Neural crest cell (in vitro differentiated cells): ENCODE measurements at places on chromosomes 2 and 18. TPM values are rescaled to one million over a fixed set of nuclear protein-coding genes. Genes with fewer than 3 reads are reported as not detected.
A peak's percentile ranks its signal among the peaks of the same experiment; 100 is the strongest.

TMEM198 gene
- 15.7 and 16.4 TPM in 2 replicates for total RNA-seq

DNA sequence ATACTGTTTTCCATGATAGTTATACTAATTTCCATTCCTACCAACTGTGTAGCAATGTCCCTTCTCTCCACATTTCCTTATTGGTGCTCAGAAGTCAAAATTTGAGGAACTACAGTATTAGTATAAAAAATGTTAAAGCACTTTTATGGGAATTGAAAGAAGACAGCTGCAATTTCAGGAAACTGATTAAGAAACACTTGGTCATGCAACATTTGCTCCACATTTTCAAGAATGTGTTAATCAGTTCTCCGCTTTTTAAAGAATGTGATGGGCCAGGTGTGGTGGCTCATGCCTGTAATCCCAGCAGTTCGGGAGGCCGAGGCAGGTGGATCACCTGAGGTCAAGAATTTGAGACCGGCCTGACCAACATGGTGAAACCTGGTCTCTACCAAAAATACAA lies 33.6 kb upstream of the MGAT4A start:
- H3K36me3 ChIP-seq, result no peaks in the 10 kb centered on the region
- peaks cover 16% of the 10 kb centered on the region for H3K4me1 ChIP-seq
- H3K27me3 ChIP-seq, result no peaks in the 10 kb centered on the region
- DNase-seq, result no peak
- no peak overlapping the region for H3K4me3 ChIP-seq

DNA sequence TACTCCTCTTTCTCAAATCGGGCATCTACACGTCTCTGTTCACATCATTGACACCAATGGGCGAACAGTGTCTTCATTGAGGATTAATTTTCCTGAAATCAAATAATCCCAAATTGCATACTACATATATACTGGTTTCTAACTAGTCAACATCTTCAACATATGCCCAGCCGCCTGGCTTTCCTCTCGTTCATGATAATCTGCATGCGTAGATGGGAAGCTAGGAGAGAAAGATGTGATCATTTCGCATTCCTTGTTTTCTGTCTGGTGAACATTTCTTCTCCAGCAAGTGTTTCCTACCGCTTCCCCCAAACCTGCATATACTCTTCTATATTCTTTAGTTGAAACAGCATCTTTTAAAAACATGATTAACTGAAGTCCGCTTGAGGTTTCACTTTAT lies 7.4 kb downstream of the TWIST2 start:
- no peak overlapping the region for H3K4me3 ChIP-seq
- H3K27ac ChIP-seq, result no peak overlapping the region
- no peak for DNase-seq
- no peaks in the 10 kb centered on the region for H3K36me3 ChIP-seq

DNA sequence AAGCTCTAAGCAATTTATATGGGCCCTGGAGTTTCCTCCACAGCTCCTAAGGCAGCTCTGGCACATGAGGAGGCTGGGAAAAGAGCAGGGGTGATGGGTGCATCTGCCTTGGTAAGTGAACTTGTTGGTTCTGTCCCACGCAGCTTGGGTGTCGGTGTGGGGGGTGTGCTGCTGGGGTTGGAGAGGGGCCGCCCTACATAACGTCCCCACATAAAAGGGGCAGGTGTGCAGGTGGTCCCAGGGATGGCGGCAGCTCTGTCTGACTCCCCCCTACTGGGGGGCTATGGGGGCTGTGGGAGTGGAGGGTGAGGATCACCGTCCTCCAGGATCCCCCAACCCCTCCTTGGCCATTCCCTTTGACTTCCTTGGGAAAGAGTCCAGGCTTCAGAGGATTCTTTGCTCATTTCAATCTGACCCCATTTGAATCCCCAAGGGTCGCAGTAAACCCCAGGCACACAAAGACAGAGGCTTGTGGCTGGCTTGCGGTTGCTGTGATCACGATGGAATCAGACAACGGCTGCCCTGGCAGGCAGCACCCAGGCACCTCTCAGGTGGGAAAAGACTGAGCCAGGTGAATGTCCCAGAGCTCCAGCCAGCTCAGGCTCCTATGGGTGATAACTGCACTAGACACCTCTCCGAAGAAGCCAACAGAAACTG lies 34.5 kb upstream of the CD8A start:
- H3K27me3 ChIP-seq, result no peaks in the 10 kb centered on the region
- H3K4me1 ChIP-seq, result peaks cover 23% of the 10 kb centered on the region
- H3K36me3 ChIP-seq, result no peaks in the 10 kb centered on the region
- no peak overlapping the region for H3K4me3 ChIP-seq
- H3K27ac ChIP-seq, result no peak overlapping the region

GRCh38 chr18:46340716-46341115 lies 236.5 kb downstream of the HAUS1 start:
- H3K4me1 ChIP-seq, result peaks cover 71% of the 10 kb centered on the region
- no peak for DNase-seq
- peak overlapping the region; percentile 64 for H3K27ac ChIP-seq
- peaks cover 2% of the 10 kb centered on the region for H3K36me3 ChIP-seq

DNA sequence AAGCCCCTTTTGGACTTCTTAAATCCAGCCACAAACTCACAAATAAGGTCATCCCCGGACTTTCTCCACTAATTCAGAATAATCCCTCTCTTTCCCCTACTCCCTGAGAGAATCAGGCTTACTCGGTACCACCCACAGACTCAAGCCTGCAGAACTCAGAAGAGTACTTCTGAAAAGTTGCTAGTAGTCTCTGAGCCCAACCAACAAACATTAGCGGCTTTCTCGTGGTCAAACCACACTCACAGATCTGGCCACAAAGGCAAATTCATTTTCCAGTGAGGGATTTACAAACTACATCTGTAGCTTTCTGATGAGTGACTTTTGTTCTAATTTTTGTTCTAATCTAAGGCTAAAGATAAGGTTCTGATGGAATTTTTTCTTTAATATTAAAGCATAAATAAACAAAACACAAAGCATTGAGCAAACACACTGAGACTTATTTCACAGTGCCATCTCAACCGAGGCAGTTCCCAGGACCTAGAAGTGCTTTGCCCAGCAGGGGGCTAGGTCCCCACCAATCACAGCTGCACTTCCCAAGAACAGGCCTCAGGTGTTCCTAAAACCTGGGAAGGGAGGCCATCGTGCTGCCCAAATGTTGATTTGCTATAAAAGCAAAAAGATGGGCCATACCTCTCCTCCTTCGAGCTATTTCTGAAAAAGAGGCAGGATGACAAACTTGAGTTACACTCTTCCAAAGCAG lies 110.7 kb downstream of the COLEC12 start:
- peaks cover 2% of the 10 kb centered on the region for H3K4me1 ChIP-seq
- no peak for DNase-seq
- H3K36me3 ChIP-seq, result no peaks in the 10 kb centered on the region
- H3K27ac ChIP-seq, result no peak overlapping the region
- no peak overlapping the region for H3K4me3 ChIP-seq

- no peaks in the 10 kb centered on the region for H3K36me3 ChIP-seq
- DNase-seq, result no peak
- no peaks in the 10 kb centered on the region for H3K4me1 ChIP-seq
These were observed 54.2 kb upstream of the ZSWIM2 start for GRCh38 chr2:186903216-186903615.

DNA sequence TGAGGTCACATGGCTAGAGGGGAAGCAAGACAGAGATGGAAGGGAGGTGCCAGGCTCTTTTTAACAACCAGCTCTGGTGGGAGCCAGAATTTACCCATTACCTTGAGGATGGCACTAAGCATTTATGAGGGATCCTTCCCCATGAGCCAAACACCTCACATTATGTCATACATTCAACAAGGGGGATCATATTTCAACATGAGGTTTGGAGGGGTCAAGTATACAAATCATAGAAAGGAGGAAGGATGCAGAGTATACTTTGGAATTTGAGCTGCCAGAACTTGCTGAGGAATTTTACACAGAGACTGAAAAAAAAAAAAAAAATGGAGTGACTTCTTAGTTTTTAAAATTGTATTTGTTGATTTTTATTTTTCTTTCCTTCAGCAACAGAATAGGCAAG lies 891.4 kb downstream of the CCDC85A start:
- no peaks in the 10 kb centered on the region for H3K4me1 ChIP-seq
- no peak for DNase-seq
- H3K4me3 ChIP-seq, result no peak overlapping the region
- H3K36me3 ChIP-seq, result no peaks in the 10 kb centered on the region

DSG4 gene
- total RNA-seq, result not detected in 2 replicates

DNA sequence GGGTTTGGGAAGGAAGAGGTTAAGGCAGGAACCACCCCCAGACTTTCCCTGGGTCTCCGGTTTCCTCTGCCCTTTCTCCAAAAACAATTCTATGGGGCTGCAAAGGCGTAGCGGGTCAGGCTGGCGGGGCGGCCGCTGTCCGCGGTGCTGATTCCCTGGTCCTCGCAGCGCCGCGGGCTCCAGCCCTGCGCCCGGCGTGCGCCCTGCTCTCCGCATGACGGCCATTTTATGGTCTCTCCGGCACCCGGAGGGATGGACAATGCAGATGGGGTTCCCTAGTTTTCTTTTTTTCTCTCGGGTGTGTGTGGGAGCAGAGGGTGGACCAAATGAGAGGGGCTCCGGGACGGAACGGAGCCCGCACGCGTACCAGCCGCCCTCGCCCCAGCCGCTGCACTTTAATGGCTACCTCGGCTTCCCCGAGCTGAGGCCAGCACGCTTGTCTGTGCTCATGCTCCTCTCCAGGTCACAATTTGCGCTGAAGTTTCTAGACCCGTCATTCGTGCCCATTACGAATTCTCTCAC lies 1.6 kb downstream of the ST8SIA3 start:
- H3K27ac ChIP-seq, result no peak overlapping the region
- H3K4me1 ChIP-seq, result peaks cover 11% of the 10 kb centered on the region
- H3K36me3 ChIP-seq, result no peaks in the 10 kb centered on the region
- peaks cover 87% of the 10 kb centered on the region for H3K27me3 ChIP-seq
- DNase-seq, result peak; percentile 80

PLGLB2 gene
- 2.2 and 2.9 TPM in 2 replicates for total RNA-seq

MARS2 gene
- 15.9 and 16.0 TPM in 2 replicates for total RNA-seq

GRCh38 chr18:9454061-9454703 lies 21.1 kb upstream of the RALBP1 start:
- no peak for DNase-seq
- no peak overlapping the region for H3K4me3 ChIP-seq
- no peak overlapping the region for H3K27ac ChIP-seq
- no peaks in the 10 kb centered on the region for H3K36me3 ChIP-seq
- no peaks in the 10 kb centered on the region for H3K27me3 ChIP-seq

DNA sequence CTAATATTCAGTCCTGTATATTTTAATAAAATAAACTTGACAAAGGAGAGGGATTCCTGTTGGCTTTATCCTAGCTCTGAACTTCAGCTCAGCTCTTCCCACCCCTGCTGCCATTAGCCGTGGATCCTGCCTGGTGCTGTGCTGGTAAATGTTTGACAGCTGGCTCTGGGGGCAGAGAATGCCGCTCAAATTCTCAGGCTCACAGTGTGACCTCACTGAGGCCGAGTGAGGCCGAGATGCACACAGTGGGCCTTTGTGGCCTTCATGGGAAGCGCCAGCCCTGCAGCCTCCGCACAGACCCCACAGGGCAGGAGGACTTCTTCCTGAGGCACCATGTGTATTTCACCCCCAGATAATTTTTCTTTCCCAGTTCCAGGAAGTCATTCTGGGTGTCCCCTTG lies 16.5 kb upstream of the FAHD2A start:
- H3K36me3 ChIP-seq, result no peaks in the 10 kb centered on the region
- no peak overlapping the region for H3K4me3 ChIP-seq
- no peaks in the 10 kb centered on the region for H3K27me3 ChIP-seq
- no peak for DNase-seq

NAT8 gene
- total RNA-seq, result not detected in 2 replicates

GKN1 gene
- total RNA-seq, result not detected in 2 replicates

DNA sequence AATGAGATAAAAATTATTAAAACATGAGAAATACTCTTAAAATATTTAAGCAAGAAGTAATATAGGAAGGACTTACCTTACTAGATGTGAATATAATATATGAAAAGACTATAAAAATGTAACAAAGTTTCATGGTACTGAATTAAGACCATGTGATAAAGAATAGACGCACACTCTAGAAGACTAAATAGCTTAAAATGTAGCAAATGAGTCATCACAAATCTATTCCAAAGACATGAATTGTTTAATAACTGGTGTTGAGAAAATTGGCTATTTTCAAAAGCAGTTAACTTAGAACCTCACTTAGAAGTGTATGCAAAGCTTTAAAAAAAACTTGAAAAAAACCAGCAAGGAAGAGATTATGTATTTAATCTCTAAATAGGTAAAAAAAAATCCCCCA lies 64.1 kb downstream of the POLE4 start:
- no peak overlapping the region for H3K27ac ChIP-seq
- H3K4me1 ChIP-seq, result peaks cover 7% of the 10 kb centered on the region
- no peak overlapping the region for H3K4me3 ChIP-seq
- no peaks in the 10 kb centered on the region for H3K36me3 ChIP-seq
- no peak for DNase-seq

GRCh38 chr18:25516121-25516520 lies 164.2 kb upstream of the ZNF521 start:
- peaks cover 17% of the 10 kb centered on the region for H3K4me1 ChIP-seq
- H3K27me3 ChIP-seq, result no peaks in the 10 kb centered on the region
- no peak for DNase-seq
- no peak overlapping the region for H3K27ac ChIP-seq
- H3K36me3 ChIP-seq, result no peaks in the 10 kb centered on the region
- no peak overlapping the region for H3K4me3 ChIP-seq

DNA sequence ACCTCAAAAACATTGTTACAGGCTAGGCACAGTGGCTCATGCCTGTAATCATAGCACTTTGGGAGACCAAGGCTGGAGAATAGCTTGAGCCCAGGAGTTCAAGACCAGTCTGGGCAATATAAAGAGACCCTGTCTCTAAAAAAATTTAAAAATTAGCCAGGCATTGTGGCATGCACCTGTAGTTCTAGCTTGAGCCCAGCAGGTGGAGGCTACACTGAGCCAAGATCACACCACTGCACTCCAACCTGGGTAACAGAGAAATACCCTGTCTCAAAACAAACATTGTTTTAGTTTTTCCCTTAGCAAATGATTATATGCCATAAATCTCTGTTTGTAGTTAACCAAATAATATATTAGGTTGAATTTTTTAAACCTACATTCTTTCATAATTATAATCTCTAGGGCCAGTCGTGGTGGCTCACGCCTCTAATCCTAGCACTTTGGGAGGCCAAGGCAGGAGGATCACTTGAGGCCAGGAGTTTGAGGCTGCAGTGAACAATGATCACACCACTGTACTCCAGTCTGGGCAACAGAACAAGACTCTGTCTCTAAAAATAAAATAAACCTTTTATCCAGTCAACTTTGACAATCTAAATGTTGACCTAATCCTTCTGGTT lies 13.3 kb upstream of the CYP20A1 start:
- H3K36me3 ChIP-seq, result no peaks in the 10 kb centered on the region
- no peak overlapping the region for H3K4me3 ChIP-seq
- DNase-seq, result no peak
- H3K27me3 ChIP-seq, result no peaks in the 10 kb centered on the region
